ENCODE measurements at places on chromosomes 13 and 19.

GRCh38 chr19:33471111-33471996, 50.2 kb downstream of the PEPD start:
- no peak for DNase-seq

DNA sequence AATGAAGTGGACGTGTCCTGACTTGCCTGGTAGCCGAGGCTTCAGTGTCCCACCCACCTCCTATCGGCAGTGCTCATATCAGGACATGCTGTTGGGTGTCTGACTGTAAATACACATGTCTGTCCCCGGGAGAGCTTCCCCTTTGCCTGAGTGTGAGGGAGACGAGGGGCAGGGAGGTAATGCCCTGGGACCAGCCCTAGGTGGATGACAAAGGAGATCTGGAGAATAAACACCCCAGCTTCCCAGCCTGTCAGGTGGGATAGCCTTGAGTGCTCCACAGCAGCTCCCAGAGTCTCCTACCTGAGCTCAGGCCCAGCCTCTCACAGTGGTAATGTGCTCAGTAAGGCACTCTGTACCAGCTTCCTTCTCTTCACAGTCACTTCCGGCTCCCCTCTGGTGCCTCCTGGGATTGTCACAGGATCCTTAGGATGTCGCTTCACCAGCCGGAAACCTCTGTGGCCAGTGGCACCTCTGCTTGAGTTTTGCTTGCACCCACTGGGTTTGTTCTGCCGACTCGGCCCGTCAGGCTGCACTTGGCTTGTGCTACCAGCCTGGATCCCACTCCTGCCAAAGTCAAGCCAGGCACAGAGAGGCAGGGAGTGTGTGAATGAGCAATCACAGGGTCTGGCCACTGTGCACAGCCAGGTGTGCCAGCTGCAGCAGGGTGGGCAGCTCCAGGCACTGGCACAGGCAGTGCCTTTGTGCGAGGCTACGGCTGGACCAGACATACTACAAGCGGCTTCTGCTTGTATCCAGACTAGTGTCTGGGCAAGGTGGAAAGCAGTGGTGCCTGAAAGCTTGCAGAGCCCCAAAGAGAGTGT, 54.4 kb upstream of the RGCC start:
- peak; percentile 21 for DNase-seq

GRCh38 chr19:46202872-46203860, 26.4 kb upstream of the IGFL1 start:
- DNase-seq = no peak

DNA sequence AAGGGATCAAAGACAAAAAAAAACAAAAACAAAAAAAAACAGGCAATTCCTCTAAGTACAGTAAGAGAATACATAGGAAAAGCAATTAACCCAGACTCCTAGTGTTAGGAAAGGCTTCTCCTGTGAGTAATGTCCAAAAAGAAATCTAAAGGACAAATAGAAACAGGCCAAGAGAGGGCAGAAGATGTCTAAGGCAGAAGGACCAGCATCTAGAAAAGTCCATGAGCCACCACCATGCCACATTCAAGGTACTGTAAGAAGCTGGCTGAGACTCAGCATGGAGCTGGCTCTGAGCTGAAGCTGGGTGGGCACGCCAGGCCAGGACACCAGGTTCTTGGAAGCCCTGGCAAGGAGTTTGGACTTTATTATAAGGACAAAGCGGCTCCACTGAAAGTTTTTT, 118.1 kb upstream of the FRY start:
- peak; percentile 42 for DNase-seq

GRCh38 chr13:39892721-39893685, 237.5 kb downstream of the COG6 start:
- no peak for DNase-seq

- no peak for DNase-seq
Measured at GRCh38 chr13:95275322-95276036, 25.8 kb downstream of the ABCC4 start.

DNA sequence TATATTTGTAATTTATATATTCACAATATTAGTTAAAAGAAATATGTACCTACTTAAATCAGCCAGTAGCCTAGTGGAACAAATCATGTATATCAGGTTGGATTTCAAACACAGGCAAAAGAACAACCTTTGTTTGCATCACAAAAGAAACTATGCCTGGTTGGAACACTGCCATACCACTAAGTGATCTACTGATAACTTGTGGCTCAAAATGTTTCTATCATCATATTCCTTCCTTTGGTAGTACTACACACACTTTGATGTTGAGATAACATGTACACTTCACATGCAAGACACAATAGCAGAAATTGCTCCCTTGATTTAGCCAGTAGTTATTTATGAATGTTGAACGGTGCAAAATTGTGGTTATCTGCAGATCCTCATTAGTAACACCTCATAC, 146.0 kb upstream of the GPC6 start:
- DNase-seq = no peak

GRCh38 chr13:79529817-79530216, 48.9 kb downstream of the NDFIP2 start:
- no peak for DNase-seq

- peak; percentile 64 for DNase-seq
Measured at GRCh38 chr13:48446464-48446863, 33.6 kb upstream of the LPAR6 start.

- DNase-seq = no peak
Measured at GRCh38 chr13:111034811-111035210, 80.3 kb upstream of the ARHGEF7 start.

GRCh38 chr13:27404680-27405079, 19.7 kb upstream of the GTF3A start:
- no peak for DNase-seq

- DNase-seq = peak; percentile 66
Measured at GRCh38 chr13:32911506-32911905, 104.7 kb upstream of the KL start.

DNA sequence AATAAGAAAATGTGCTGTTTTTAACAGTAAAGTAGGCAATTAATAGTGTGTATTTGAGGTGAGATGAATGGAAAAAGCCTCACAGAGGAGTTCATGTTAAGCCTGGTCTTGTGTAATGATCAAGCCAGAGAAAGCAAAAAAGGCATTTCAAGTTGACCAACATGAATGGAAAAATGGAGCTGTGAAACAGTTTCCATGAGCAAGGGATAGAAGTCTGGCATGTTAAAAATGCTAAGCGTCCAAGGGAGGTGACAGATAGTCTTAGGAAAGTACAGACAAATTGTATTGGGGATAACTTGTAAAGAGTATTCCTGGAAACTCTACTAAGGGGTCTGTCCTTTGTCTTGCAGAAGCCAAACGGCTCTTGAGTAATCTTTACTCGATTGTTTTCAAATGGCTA, 506.8 kb upstream of the ATXN8OS start:
- DNase-seq = no peak

DNA sequence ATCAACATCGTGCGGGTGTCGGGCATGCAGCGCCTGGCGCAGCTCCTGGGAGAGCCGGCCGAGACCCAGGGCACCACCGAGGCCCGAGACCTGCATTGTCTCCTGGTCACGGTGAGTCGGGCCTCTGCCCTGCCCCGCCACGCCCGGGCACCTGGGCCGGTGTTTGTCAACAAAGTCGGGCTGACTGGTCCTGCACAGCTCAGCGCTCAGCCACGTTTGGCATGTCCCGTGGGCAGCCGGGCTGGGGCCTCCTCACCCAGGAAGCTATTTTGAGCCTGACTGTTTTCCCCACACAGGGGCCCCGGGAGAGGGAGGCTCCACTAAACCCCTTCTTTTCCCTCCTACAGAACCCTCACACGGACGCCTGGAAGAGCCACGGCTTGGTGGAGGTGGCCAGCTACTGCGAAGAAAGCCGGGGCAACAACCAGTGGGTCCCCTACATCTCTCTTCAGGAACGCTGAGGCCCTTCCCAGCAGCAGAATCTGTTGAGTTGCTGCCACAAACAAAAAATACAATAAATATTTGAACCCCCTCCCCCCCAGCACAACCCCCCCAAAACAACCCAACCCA, 1.3 kb downstream of the GADD45B start:
- peak; percentile 27 for DNase-seq

DNA sequence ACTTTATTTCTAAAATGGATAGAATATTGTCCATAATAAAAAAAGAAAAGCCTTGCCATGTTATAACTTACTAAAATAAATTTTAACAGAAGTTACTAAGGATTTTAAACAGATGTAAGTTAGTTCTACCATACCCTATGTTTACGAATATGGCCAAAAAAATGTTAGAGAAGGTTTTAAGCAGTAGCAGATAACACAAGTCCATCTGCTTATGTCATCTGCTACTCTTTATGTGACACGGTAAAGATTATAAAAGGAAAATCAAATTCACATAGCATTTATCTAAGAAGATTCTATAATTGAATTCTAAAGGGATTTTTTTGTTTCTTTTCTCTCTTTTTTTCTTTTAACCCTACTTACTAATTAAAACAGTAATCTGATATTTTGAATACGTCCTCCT, 114.2 kb upstream of the MIR17HG start:
- DNase-seq = no peak

DNA sequence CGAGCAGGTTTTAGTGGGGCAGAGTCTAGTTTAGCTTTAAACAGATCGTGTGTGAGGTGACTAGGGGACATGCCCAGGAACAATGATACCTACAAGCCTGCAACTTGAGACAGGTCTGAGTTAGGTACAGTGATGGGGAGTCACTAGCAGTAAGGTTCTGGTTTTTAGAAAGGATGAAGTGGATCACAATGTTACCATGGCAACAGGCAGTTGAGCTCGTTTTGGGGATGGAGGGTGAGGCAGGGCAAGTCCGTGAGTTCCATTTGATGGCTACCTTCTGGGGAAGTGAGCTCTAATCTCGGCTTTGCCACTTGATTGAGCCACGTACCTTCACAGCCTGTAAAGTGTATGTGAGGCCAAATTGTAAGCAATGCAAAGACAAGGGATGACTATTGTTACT, 76.0 kb upstream of the GTF3A start:
- no peak for DNase-seq

DNA sequence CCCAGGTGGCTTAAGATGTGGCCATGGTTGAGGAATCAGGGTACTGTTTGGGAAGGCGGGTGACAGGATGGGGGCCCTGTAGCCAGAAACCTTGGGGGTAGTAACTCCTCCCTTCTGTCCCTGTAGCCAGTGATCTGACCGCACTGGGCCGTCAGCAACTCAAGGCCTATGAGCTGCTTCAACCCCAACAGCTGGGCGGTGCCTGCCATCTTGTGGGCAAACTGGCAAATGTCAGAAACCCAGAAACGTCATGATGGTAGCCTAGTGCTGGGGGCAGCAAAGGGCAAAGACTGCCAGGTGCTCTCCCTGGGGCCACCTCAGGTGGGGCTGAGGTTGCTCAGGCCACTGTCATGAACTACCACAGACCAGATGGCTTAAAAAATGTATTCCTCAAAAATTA, 3.5 kb downstream of the COPE start:
- DNase-seq = peak; percentile 70

DNA sequence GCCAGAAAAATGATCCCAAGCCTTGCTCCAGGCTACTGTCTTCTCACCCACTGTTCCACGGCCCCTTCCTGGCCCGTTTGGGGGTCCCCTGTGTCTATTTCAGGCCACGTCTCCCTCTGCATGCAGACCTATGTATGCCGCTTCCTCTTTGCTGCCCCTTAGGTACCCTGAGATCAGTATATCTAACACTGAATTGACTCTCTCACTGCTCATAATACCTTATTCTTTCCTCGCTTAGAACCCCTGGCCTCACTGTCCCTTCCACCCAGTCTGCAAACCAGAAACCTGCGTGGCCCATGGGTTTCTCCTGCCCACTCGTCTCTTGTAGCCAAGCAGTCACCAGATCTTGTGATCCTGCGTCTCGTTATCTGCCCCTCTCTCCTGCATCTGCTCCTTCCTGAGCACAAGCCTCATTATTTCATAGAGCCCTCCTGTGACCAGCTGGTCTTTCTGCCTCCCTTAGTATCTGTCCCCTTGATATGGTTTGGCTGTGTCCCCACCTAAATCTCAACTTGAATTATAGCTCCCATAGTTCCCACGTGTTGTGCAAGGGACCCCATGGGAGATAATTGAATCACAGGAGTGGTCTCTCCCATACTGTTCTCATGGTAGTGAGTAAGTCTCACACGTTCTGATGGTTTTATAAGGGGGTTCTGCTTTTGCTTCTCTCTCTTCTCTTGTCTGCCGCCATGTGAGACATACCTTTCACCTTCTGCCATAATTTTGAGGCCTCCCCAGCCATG, 109.0 kb upstream of the RNF113B start:
- DNase-seq = no peak

GRCh38 chr19:3061182-3062161, 823 bp downstream of the TLE5 start:
- DNase-seq = peak; percentile 62

DNA sequence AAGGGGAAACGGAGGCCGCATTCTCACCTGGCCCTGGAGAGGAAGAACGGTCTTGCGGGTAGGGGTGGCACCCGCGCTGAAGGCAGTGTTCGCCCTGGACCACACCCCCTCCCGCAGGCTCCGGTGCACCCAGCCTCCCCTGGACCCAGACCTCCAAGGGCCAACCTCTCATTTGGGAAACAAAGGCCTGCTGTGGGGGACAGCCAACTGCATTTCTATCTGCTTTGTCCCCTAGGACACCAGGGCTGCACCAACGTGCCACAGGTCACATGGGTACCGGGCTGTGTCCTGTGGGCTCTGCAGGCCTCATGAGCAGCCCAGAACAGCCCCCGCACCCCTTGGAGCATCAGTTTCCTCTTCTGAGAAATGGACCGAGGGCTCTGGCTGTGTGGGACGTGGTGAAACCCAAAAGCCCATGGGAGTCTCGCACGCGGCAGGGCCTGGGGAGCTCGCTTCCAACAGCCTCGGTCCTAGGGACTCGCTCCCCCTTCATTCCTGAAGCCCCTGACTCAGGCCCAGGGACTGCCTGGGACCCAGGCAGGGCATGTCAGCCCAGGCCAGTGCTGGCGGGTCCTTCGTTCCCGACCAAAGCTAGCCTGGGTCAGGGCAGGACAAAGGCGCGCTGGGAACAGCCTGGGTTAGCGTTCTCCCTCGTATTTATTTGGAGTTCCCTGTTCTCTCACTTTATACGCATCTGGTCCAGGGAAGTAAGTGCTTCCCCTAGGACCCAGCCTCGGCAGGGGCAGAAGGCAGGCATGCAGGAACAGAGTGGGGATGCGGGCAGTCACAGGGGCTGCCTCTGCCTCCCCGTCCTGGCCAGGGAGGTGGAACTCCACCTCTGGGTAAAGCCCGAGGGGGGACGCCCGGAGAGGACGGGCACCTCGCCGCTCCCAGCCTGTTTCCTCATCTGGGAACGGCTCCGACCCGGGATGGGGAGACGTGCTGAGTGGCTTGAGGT, 4.6 kb downstream of the TCF3 start:
- no peak for DNase-seq

GRCh38 chr13:43786766-43787517, at the start of gene ENOX1:
Gene ENOX1, minus strand, starts transcription at chr13:43786972.
- DNase-seq = no peak

DNA sequence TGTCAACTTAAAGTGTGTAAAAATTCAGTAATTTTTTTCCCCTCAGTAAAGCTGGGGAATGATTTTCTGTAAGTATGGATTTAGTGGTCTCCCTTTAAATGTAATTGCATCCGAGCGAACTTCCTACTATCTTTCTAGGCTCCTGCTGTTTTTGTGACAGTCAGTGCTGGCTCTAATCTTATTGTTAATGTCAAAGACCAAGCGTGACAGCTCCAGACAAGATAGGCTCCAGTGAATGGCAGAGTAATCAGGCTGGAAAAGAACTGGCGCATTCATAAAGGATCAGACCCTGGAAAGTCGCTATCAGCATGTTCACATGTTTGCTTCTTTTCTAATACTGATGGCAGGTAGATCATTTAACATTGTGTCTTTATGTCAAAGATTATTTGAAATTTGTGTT, 908.0 kb upstream of the ATXN8OS start:
- no peak for DNase-seq

Measured in NB4 (cell line).